Body of pancreas (tissue), 4 donors: ENCODE measurements at places on chromosomes 16 and 17.

- DNase-seq: peak; percentile 84
Observed at GRCh38 chr16:8924214-8924613, 39.5 kb downstream of the USP7 start.

DNA sequence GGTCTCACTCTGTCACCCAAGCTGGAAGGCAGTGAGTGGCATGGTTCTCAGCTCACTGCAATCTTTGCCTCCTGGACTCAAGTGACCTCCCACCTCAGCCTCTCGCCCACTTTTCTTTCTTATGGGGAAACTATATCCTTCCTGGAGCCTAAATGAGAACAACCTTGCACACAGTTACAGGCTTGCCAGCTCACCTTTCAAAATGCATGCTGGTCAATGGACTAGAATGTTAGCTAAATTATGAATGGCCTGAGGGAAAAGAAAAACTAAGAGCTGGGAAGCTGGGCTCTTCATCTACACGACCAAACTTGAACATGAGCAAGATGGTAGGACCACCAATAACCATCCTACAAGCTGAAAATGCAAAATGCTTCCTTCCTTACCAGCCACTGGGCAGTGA, 10.6 kb upstream of the LHX1 start:
- DNase-seq: no peak

DNA sequence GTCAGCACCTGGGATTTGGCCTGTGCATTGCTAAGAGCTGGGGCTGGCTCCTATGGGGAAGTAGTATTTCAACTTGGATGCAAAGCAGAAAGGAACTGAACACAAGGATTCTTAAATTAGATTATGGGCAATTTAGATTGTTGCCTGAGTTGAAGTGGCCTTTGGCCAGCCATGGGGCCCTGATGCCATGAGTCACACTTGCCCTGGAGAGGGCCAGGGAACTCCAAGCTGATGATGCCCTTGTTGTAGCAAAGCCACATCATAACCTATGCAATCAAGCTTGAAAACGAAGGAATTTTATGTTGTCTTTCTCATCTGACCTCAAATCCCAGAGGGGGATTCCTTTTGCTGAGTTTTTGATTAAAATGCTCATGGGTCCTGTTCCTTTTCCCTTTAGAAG, 3.9 kb upstream of the SPATA32 start:
- DNase-seq: no peak

- no peak for DNase-seq
Observed at GRCh38 chr16:12199524-12199923, 223.0 kb downstream of the SNX29 start.

GRCh38 chr17:78258323-78259191, 27.1 kb downstream of the TMEM235 start:
- DNase-seq: no peak

- no peak for DNase-seq
Observed at GRCh38 chr16:67235816-67236562, 9.1 kb downstream of the TMEM208 start.

DNA sequence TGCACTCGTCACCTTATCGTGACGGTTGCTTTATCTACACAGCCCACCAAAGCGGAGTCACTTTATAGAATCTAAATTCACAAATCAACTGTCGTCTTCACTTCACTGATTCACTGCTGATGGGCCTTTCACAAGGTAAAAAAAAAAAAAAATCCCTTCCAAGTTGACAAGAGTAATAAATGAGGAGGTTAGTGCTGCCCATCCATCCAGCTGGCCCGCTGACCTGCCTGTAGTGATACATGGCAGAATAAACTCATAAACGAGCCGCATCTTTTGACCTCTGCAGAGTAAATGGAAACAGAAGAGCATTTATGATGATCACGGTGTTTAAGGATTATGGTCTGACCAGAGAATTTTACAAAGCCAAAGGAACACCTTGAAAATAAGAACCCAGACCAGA, 227.3 kb upstream of the IRX5 start:
- no peak for DNase-seq

- peak; percentile 62 for DNase-seq
Observed at GRCh38 chr16:2223942-2224486, 623 bp downstream of the E4F1 start.

- DNase-seq: no peak
Observed at GRCh38 chr17:38354466-38354865, 2.8 kb downstream of the SOCS7 start.

- no peak for DNase-seq
Observed at GRCh38 chr16:29688172-29688571, 9.2 kb downstream of the QPRT start.

DNA sequence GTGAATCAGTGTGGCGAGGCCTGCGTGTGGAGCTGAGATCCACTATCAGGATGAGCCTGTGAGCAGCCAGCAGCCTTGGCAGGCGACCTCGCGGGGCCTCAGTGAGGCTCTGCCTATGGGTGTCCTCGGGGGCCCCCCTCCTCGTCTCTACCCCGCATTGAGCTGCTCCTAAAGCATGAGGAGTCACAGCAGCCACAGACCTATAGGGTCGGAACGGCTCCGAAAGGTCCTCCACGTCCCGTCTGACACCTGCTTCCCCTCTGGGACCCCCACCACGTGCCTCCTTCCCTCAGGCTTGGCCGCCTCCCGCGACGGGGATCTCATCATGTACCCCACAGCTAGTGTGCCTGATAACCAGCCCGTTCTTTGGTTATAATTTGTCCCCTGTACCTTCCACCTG, 28.8 kb downstream of the GRIN2C start:
- no peak for DNase-seq

DNA sequence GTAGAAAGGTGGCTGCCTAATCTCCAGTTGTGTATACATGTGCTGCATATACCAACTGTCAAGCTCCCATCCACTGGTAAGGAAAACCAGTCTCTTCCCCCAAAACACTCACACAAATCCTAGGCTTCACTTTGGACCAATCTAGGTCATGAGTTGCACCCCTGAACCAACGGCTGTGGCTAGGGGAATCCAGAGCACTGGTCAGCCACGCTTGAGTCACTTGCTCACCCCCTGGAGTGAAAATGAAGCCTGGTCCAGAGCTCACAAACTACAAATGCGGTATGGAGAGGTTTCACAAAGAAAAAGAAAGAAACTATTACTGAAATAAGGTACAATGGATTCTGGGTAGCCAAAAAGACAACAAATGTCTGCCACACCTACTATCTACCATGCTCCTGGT, 66.1 kb upstream of the NLK start:
- no peak for DNase-seq

DNA sequence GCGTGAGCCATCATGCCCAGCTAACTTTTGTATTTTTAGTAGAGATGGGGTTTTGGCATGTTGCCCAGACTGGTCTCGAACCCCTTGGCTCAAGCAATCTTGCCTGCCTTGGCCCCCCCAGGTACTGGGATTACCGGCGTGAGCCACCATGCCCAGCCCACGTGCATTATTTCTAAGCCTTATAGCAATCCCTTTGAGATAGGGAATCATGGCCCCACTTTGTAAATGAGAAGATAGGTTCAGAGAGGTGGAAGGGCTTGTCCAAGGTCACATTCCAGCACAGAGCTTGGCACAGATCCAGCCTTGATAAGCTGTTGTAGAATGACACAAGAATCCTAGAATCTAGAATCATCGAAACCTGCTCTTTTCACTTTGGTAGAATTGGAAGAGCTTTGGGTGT, 4.2 kb upstream of the PYCARD start:
- no peak for DNase-seq

DNA sequence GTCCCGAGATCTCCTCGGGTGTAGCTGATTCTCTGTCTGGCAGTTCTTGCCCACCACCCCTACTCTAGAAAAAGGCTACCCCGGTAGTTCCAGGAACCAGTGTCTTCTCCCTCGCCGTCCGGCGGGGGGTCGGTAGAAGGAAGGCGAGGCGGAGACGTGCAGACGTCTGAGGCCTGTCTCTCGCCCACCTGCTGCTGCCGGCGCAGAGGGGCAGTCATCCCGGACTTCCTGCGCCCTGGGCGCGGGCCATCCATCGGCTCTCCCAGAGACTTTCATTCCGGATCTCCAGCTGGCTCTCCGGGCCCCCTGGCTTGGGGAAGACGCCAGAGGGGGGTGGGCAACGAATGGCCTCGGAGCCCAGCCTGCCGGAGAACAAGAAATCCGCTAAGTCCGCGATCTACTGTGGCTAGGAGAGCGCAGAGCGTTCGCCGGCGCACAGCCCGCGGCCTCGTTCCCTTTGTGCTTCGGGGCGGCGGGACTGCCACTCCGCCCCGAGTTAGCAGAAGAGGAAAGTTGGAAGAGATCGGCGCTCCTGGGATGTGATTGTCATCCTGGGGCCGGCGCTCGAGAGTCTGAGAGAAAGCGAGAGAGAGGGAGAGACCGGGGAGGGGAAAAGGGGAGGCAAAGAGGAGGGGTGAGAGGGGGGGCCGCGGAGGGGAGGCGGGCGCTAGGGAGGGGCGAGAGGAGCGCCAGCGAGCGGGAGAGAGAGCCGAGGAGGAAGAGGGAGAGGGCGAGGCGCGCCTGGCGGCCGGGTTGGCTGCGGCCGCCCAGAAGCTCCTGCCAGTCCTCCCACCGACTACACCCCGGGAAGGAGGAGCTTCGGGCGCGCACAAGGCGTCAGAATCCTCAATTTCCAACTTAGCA, at the start of gene IRX5:
TSS of gene IRX5 (plus strand) at position 861 of the 864 bp plus-strand sequence. CDS start 334 bp downstream, outside the sequence.
- DNase-seq: peak; percentile 83

- DNase-seq: peak; percentile 15
Observed at GRCh38 chr17:62680541-62681052, 53.1 kb downstream of the MRC2 start.

- DNase-seq: no peak
Observed at GRCh38 chr17:10155371-10156076, 42.9 kb downstream of the GAS7 start.

DNA sequence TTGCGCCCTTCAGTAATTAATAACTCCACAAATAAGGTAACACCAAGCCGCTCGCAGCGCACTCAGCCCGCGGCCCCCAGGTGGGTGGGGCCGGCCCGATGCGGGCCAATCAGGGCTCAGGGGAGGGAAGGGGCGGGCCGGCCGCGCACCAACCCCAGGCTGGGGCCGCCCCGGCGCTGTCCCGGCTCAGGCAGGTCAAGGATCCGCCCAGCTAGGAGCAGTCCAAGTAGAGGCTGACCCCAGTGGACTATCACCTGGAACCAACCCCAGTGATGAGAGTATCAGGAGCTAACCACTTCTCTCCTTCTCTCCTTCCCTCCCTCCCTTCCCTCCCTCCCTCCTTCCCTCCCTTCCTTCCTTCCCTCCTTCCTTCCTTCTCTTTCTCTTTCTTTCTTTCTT, 110.8 kb downstream of the C16orf78 start:
- peak; percentile 83 for DNase-seq

- DNase-seq: no peak
Observed at GRCh38 chr16:88065747-88066142, 114.5 kb downstream of the BANP start.

DNA sequence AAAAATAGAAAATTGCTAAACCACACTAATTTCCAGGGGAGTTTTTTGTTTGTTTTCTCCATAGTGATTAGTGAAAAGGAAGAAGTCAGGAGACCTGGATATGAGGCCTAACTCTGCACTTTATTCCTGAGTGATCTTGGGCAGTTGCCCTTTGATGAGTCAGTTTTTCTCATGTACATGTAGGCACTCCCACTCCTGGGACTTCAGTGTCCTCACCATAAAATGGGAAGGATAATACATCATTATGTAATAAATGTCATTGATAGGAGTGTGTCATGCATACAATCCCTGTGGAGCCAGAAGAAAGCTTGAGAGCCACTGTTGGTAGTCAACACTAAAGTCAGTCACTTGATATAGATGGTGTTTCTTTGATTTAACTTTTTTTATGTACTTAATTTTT, 32.5 kb downstream of the WIPF2 start:
- DNase-seq: no peak

DNA sequence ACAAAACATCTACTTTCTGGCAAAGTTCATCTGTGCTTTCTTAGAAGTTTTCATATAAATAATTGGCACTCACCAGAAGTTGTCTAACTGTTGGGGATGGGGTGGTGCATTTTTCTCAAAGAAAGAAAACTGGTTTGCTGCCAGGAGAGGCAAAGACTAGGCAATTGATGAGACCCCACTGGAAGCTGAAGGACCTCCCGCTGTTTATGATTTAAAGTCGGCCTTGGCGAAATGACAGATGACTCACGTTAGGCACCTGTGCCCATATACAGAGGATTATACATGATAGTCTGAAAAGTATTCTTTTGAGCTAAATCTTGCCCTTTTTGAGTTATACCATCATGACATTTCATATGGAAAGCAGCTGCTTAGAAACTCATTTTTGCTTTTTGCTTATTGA, 193.0 kb upstream of the ZFHX3 start:
- DNase-seq: no peak
